PC-9 (cell line): ENCODE measurements at places on chromosomes 13 and 19. TPM values are rescaled to one million over a fixed set of nuclear protein-coding genes. Genes with fewer than 3 reads are reported as not detected.

Gene ZNF30
- total RNA-seq, result 1.3 and 1.9 TPM in 2 replicates

Gene ZNF432
- total RNA-seq, result 8.1 and 9.9 TPM in 2 replicates

Gene OR7D2
- not detected in 2 replicates for total RNA-seq

Gene ZNF570
- 2.5 and 3.6 TPM in 2 replicates for total RNA-seq

Gene ZNF208
- not detected in 2 replicates for total RNA-seq

Gene RDH8
- total RNA-seq, result not detected in 2 replicates

Gene LILRB3
- not detected in 2 replicates for total RNA-seq

Gene ADAT3
- 7.8 and 10.1 TPM in 2 replicates for total RNA-seq

DNA sequence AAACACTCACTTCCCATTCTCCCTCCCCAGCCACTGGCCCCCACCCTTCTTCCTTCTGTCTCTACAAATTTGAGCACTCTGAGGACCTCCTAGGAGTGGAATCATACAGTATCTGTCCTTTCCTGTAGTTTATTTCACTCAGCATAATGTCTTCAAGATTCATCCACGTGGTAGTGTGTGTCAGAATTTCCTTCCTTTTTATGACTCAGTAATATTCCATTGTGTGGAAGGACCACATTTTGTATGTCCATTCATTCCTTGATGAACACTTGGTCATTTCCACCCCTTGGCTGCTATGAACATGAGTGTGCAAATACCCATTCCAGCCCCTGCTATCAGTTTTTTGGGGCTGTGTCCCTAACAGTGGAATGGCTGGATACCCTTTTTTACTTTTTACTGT lies 9.8 kb downstream of the KLF2 start:
- H3K27ac ChIP-seq, result no peak overlapping the region
- no peak for DNase-seq
- no peaks in the 10 kb centered on the region for H3K27me3 ChIP-seq

DNA sequence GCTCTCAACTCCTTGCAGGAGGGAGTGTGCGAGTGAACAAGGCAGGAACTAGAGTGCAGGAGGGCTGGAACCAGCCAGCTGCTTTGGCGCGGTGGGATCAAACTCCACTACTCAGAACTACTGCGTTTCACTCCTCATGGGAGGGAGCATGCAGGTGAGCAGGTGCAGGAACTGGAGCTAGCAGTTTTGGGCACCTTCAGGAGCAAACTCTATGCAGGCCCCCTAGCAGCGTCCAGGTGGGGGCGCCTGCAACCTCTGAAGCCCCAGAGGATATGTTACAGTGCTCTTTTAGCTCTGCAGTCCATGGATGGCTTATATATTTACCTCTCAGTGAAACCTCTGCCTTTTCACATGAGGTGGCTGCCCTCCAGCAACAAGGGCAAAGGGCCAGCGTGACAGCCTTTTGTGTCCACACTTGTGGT lies 1303.4 kb downstream of the PCDH9 start:
- H3K4me1 ChIP-seq, result no peaks in the 10 kb centered on the region
- H3K36me3 ChIP-seq, result no peaks in the 10 kb centered on the region
- no peaks in the 10 kb centered on the region for H3K27me3 ChIP-seq
- H3K27ac ChIP-seq, result no peak overlapping the region

GRCh38 chr13:52712385-52712784 lies 27.2 kb downstream of the CNMD start:
- no peaks in the 10 kb centered on the region for H3K4me1 ChIP-seq
- H3K36me3 ChIP-seq, result no peaks in the 10 kb centered on the region
- H3K4me3 ChIP-seq, result no peak overlapping the region
- DNase-seq, result no peak
- no peak overlapping the region for H3K27ac ChIP-seq
- H3K27me3 ChIP-seq, result peaks cover 47% of the 10 kb centered on the region

DNA sequence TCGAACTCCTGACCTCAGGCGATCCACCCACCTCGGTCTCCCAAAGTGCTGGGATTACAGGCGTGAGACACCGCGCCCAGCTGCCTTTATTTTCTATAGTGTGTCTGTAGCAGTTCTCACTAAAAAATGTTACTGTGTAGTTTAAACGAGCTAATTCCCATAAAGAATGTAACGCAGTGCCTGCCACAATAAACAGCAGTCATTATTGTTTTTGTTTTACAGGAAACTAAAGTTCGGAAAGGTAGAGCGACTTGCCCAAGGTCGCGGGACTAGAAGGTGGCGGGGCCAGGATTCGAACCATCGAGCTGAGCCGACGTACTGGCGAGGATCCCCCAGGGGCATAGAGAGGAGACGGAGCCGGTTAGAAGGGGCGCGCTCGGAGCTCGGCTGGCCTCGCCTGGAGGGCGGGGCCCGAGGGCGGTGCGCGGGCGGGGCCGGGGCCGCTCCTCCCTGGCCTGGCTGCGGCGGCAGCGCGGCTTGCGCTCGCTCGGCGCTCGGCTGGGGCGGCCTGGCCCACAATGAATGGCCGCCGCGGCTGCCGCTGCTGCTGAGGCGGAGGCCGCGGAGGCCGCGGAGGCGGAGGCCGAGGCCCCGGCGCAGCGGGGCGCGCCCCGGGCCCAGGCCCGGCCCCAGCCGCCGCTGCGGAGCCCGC lies at the start of gene NACC1:
Gene NACC1 (plus strand): TSS at position 493 of the 652 bp plus-strand sequence. CDS start 16,944 bp downstream, outside the sequence.
- H3K27ac ChIP-seq, result peak within 1 kb of the TSS; percentile 77
- peak within 1 kb of the TSS; percentile 99 for H3K4me3 ChIP-seq
- H3K4me1 ChIP-seq, result peaks cover 29% of the 10 kb centered on the region
- DNase-seq, result peak; percentile 72
- H3K27me3 ChIP-seq, result no peaks in the 10 kb centered on the region
- H3K36me3 ChIP-seq, result peaks cover 24% of the 10 kb centered on the region; the same call in 1 of the 2 replicates

DNA sequence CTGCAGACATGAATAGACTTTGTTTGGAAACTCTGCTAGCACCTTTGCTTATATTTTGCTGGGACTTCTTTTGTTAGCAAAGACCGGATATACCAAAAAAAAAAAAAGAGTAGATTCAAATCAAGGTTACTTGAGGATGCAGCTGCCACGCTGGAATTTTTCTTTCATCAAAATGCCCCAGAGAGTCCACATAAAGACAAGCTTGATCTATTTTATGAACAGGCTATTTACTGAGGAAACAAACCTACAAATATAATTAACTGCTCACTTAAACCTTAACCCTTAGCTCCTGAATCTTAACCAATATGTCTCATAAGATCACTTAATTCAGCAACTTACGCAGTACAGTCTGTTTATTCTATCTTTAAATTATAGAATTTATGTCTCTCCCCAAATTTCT lies 27.1 kb upstream of the DOCK9 start:
- no peak overlapping the region for H3K4me3 ChIP-seq
- no peaks in the 10 kb centered on the region for H3K27me3 ChIP-seq
- H3K27ac ChIP-seq, result no peak overlapping the region
- DNase-seq, result no peak

DNA sequence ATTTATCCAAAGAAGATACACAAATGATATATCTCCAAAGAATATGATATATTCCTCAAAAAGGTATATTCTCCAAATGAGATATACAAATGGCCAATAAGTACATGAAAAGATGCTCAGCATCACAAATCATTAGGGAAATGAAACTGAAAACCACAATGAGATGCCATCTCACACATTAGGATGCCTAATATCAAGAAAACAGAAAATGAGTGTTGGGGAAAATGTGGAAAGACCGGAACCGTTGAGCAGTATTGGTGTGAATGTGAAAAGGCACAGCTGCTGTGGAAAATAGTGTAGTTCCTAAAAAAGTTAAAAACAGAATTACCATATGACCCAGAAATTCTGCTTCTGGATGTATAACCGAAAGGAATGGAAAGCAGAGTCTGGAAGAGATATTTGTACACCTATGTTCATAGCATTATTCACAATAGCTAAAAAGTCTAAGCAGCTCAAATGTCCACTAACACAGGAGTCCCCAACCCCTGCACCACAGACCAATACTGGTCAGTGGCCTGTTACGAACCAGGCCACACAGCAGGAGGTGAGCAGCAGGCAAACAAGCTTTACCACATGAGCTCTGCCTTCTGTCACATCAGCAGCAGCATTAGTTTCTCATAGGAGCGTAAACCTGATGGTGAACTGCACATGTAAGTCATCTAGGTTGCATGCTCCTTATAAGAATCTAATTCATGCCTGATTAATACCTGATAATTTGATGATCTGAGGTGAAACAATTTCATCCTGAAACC lies 291.9 kb downstream of the PCDH20 start:
- no peaks in the 10 kb centered on the region for H3K27me3 ChIP-seq
- no peaks in the 10 kb centered on the region for H3K36me3 ChIP-seq
- no peaks in the 10 kb centered on the region for H3K4me1 ChIP-seq
- H3K4me3 ChIP-seq, result no peak overlapping the region

GRCh38 chr13:43245374-43245964 lies 222.1 kb downstream of the DNAJC15 start:
- H3K4me1 ChIP-seq, result peaks cover 6% of the 10 kb centered on the region; the same call in 1 of the 2 replicates
- H3K36me3 ChIP-seq, result no peaks in the 10 kb centered on the region
- no peaks in the 10 kb centered on the region for H3K27me3 ChIP-seq
- H3K27ac ChIP-seq, result peak overlapping the region; percentile 46
- H3K4me3 ChIP-seq, result no peak overlapping the region

DNA sequence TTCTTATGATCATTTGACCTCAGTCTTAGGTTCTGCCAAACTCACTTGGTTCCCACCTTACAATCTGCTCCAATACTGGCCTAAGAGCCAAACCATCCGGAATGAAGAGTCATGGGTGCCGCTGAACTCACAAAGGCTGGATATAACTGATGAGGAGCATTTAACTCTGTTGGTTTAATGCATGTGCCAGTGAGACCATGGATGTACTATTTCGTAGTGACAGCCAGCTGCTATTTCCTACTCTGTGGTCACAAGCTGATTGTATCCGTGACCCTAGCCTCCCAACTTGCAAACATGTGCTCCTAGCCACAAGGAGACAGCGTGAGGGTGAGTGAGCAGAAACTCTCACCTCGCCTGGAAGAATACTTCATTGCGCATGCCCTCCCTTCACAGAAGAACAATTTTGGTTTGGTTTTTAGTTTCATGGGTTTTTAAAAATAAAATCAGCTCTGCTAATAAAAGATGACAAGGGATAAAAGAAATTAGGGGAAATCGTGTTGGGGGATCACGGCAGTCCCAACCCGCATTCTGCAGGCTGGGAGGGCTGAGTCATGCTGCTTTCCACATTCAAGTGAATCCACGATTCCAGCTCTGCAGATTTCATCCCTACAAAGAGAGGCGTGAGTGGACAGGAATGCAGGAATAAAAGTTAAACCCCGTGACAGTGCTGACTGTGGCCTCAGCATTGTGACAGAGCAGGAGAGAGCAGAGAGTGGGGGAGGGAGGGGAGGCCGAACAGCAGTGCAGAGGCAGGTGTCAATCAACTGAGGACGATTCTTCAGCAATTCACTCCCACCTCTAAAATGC lies 66.8 kb upstream of the RAP2A start:
- DNase-seq, result no peak
- H3K4me3 ChIP-seq, result no peak overlapping the region
- H3K4me1 ChIP-seq, result no peaks in the 10 kb centered on the region
- H3K27ac ChIP-seq, result no peak overlapping the region
- peaks cover 76% of the 10 kb centered on the region for H3K36me3 ChIP-seq

- H3K36me3 ChIP-seq, result no peaks in the 10 kb centered on the region
- peaks cover 14% of the 10 kb centered on the region for H3K4me1 ChIP-seq
- no peak overlapping the region for H3K4me3 ChIP-seq
- no peaks in the 10 kb centered on the region for H3K27me3 ChIP-seq
These were observed 66.3 kb downstream of the SPRY2 start for GRCh38 chr13:80274643-80275042.

GRCh38 chr19:29517412-29517811 lies 8.4 kb upstream of the VSTM2B start:
- H3K4me1 ChIP-seq, result no peaks in the 10 kb centered on the region
- no peak overlapping the region for H3K4me3 ChIP-seq
- no peak overlapping the region for H3K27ac ChIP-seq
- no peaks in the 10 kb centered on the region for H3K36me3 ChIP-seq
- peaks cover 67% of the 10 kb centered on the region for H3K27me3 ChIP-seq

- H3K27me3 ChIP-seq, result no peaks in the 10 kb centered on the region
- peaks cover 2% of the 10 kb centered on the region for H3K4me1 ChIP-seq
- no peak overlapping the region for H3K4me3 ChIP-seq
- no peak for DNase-seq
These were observed 15.5 kb downstream of the DPP9 start for GRCh38 chr19:4707956-4708650.

GRCh38 chr13:50916701-50917184 lies 7.2 kb downstream of the RNASEH2B start:
- peaks cover 6% of the 10 kb centered on the region for H3K4me1 ChIP-seq
- H3K4me3 ChIP-seq, result no peak overlapping the region
- peaks cover 7% of the 10 kb centered on the region; the same call in 1 of the 2 replicates for H3K36me3 ChIP-seq
- no peaks in the 10 kb centered on the region for H3K27me3 ChIP-seq
- no peak overlapping the region for H3K27ac ChIP-seq
- DNase-seq, result no peak

DNA sequence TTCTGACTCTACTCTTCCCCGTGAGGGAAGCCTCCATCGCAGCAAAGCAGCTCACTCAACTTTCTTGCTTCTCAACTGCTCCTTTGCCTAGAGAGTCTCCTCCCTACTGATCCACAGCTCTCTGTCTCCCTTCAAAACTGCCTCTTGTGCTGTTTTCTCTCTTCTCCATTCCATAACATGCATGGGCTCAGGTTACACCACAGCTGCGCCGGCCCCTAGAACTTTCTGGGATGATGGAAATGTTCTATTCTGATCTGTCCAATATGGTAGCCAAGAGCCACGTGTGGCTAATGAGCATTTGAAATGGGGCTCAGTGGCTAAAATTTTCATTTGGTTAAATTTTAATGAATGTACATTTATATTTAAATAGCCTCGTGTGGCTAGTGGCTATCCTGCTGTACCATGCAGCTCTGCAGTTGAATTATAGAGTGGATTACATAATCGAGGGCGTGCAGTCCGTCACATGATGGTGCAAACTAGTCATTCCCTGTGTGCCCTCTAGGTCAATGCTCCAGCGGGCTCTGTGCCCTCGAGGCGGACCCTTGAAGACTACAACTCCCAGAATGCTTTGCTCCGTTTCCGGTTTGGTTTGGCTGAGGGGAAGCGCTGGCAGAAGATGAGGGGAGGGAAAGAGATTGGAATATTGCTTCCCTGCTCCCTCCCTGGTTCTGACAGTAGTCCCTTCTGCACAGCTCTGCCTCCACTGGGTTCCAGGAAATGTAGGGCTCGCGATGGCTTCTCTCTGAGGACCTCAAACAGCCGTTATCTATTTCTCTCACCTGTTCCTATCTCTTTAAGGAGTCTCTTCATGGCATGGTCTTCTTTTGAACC lies 109.8 kb downstream of the CACNA1A start:
- H3K4me3 ChIP-seq, result no peak overlapping the region
- peaks cover 13% of the 10 kb centered on the region; the same call in 1 of the 2 replicates for H3K4me1 ChIP-seq
- peaks cover 67% of the 10 kb centered on the region for H3K27me3 ChIP-seq
- H3K27ac ChIP-seq, result no peak overlapping the region
- DNase-seq, result peak; percentile 2

DNA sequence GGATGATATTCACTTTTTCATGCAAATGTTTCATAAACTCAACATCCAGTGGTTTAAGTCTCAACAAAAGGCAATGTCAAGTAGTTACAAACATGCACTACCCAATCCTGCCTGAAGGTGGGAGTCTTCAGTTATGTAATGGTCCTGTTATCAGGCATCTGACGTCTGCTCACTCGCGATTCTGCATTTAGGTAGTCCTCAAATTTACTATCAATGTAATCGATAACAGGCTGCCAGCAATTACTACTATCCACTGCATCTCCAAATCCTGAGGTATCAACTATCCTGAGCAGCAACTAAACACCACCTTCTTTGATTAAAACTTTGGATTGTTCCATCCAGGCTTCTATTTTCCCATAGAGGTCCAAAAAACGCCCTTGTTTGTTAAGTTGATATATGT lies 51.2 kb downstream of the NLRP12 start:
- DNase-seq, result peak; percentile 56
- no peak overlapping the region for H3K27ac ChIP-seq
- H3K4me3 ChIP-seq, result no peak overlapping the region
- H3K4me1 ChIP-seq, result peaks cover 14% of the 10 kb centered on the region

- no peak overlapping the region for H3K4me3 ChIP-seq
- H3K36me3 ChIP-seq, result no peaks in the 10 kb centered on the region
- DNase-seq, result no peak
These were observed 19.4 kb upstream of the RANBP3 start for GRCh38 chr19:5997371-5997770.
